ENCODE measurements at places on chromosomes 2 and 18.

DNA sequence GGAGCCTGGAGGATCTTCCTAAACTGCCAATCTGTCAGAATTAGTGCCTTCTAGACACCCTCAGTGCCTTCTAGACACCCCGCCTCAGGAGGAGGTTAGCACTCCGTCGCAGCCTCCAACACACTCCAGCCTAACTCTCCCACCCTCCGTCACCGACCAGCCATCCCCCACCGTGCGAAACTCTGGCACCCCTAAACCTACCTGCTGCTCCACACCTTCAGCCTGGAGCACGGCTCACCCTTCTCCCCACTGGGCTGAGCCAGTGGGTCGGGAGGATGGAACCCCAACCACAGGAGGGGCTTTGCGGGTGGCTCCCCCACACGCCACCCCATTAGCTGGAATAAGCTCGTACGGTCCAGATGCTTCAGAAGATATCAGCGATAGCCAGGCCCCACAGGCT is 468.9 kb upstream of the HS6ST1 start:
- DNase-seq = peak; percentile 4

DNA sequence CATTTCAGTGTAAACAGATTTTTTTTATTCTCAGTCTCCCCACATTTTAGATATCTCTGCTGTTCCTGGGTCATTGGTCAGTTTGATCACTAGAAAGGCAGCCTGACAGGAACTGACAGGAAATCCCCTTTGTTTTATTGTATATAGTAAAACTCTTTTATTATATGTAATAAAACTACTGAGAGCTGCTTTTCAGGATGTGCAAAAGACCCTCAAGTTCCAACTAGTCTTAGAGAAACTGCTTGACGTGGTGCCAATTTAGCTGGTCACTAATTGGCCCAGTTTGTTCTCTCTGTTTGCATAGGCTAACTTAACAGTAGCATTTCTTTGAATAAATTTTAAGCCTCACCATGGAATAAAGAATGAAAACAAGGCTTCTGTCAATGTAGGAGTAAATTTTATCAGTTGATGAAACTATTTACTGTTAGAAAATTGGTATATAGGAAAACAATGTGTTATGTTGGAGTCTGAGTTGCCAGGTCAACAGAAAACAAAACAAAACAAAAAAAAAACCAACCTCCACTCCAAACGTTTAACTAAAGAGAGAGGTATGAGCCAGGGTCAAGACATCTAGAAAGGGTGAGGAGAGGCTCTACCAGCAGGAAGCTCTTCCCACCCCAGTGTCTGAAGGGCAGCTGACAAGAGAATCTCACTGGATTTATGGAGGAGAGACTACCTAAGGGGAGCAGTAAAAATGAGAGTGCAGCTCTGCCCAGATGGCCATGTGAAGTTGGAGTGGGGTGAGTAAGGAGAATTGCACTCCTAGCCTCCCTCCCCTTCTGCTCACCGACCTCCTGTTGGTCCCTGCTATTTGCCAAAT is 184.6 kb downstream of the ST6GAL2 start:
- no peak for DNase-seq

GRCh38 chr2:230976671-230977171 is 19.2 kb upstream of the SPATA3 start:
- DNase-seq = no peak

DNA sequence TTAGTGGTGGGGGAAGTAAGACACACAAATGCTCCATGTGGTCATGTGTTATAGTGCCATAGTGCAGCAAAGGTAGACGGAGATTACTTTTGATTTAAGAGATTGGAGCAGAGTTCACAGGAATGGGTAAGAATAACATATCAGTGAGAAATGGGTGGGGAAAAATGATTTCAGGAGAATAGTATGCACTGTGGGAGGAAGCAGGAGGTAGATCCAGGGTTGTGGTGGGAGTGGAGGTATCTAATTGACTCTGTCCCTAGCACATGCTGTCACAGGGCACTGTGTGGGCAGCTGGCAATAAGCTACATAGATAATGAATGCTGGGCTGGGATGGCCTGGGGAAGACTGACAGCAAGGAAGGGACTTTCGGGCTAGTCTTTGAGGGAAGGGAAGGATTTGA is 65.3 kb downstream of the STAT1 start:
- DNase-seq = no peak

DNA sequence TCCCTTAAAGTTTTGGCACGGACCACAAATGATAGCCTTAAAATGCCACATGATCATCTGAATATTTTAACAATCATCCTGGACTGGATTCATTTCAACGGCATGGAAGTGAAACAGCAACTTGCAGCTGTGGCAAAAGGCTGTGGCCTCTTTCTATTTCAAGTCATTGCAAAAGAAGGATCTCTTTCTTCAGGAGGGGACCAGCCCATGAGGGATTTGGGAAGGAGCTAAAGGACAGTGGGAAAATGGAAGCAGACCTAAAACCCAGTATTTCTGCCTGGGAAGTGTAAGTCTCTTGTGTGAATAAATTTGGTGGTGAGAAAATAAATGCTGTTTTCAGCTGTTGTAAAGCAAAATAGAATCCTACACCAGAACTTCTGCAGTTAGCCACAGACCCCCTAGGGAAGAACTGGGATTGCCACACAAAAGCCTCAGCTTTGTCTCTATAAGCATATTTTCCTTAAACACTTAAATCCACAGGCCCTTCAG is 107.3 kb upstream of the ZFP36L2 start:
- peak; percentile 69 for DNase-seq

DNA sequence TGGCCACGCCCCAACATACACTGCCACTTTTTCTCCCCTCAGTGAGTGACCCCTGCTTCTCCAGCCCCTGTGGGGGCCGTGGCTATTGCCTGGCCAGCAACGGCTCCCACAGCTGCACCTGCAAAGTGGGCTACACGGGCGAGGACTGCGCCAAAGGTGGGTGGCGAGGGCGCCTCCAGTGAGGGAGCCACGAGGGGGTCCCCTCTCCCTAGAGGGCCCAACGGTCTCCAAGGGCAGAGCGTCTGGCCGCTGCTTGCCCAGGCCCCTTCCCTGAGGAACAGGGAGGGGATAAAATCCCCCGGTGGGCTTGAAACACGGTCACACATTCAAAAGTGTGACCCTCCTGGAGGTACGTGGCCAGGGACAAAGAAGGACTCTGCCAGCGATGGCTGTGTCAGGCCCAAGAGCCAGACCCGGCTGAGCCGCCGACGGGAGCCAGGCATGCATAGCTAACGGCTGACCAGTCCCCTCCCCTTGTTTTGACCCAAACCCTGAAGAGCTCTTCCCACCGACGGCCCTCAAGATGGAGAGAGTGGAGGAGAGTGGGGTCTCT is 37.2 kb downstream of the MTERF4 start:
- DNase-seq = peak; percentile 8

- DNase-seq = no peak
Measured at GRCh38 chr2:27667446-27667845, 3.8 kb downstream of the SLC4A1AP start.

- peak; percentile 73 for DNase-seq
Measured at GRCh38 chr2:200466425-200467418, 43.1 kb downstream of the KCTD18 start.

All from femur (tissue), 1 donor.